ENCODE measurements at places on chromosomes 6 and 20.

DNA sequence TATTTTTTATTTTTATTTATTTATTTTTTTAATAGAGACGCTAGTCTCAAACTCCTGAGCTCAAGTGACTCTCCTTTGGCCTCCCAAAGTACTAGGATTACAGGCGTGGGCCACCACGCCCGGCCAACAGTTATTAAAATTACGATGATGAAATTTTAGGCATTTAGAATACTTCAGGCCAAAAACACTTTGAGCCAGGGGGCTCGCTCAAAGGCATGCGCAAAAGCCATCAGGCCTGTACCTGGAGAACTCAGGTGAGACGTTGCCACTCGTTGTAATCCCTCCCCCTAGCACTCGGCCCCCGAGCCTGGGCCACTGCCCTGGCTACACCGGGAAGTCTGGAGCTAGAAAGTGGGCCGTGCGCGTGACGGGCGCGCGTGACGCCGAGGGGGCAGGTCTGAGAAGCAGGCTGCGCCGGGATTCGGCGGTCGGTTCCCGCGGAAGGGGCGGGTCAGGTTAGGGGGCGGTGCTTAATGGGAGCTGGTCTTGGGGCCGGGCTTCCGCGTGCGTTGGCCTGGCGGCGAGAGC is 337 bp upstream of the CBFA2T2 start:
- DNase-seq: peak; percentile 88

DNA sequence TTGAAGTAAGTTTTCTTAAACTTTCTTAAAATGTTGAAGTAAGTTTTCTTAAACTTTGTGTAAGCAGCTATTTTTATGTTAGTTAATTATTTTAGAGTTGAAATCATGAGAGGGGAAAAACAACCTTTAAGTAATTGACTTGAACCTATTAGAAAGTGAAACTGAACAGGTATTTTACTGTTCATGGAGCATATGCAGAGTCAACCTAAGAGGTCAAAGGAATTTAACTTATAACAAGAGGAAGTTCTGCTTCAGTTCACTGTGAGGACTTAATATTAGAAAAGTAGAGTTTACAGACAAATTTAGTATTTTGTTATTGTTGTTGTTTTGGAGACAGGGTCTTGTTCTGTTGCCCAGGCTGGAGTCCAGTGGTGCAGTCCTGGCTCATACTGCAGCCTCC is 38.0 kb downstream of the CDYL start:
- DNase-seq: no peak

DNA sequence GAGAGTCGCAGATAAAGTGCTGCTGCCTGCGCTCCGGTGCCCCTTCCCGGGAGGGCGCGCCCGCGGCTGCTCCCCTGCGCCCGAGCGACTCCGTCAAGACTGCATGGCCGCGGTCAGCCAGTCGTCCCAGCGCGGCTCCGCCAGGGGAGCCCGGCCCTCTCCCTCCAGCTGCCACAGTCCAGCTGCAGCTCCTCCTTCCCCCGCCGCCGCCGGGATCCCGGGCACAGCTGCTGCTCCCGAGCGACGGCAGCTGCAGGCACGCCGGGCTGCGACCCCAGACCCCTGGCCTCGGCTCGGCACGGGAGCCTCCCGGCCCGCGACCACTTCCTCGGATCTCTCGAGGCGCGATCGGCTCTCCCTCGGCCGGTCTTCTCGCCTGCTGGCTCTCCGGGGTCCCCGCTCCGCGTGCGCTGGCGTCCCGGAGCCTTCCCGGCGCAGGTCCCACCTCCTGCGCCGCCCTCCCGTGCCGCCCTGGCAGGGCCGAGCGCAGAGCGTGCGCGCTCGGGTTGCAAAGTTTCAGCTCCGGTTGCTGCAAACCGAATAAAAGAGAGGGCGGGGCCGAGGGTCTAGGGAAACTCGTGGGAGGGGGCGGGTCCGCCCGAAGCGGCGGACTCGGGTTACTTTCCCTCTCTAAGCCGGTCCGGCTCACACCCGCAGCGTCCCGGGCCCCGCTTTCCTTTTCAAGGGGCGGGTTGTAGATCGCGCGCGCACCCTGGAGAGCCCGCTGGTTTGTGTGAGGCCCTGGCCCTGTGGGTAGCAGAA is at the start of gene CNKSR3:
Gene CNKSR3 (minus strand): TSS at position 542 of the 762 bp plus-strand sequence. CDS start 571 bp downstream, outside the sequence.
- peak; percentile 86 for DNase-seq

DNA sequence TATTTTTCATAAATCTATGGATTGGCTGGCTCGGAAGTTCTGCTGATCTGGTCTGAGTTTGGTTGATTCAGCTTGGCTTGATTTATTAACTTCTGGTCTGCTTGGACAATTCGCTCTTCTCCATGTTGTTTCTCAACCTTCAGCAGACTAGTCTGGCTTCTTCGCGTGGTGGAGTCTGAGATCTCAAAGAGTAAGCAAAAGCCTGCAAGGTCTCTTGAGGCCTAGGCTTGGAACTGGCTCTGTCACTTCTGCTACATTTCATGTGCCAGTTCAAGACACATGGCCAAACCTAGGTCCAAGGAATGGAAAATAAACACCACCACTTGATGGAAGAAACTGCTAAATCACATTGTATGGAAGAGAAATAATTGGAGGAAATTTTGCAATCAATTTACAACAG is 115.1 kb upstream of the JAG1 start:
- DNase-seq: no peak

- DNase-seq: no peak
Observed at GRCh38 chr6:140586426-140587061, 1212.1 kb upstream of the CITED2 start.

GRCh38 chr6:156787569-156788492 is 10.7 kb downstream of the ARID1B start:
- DNase-seq: no peak

DNA sequence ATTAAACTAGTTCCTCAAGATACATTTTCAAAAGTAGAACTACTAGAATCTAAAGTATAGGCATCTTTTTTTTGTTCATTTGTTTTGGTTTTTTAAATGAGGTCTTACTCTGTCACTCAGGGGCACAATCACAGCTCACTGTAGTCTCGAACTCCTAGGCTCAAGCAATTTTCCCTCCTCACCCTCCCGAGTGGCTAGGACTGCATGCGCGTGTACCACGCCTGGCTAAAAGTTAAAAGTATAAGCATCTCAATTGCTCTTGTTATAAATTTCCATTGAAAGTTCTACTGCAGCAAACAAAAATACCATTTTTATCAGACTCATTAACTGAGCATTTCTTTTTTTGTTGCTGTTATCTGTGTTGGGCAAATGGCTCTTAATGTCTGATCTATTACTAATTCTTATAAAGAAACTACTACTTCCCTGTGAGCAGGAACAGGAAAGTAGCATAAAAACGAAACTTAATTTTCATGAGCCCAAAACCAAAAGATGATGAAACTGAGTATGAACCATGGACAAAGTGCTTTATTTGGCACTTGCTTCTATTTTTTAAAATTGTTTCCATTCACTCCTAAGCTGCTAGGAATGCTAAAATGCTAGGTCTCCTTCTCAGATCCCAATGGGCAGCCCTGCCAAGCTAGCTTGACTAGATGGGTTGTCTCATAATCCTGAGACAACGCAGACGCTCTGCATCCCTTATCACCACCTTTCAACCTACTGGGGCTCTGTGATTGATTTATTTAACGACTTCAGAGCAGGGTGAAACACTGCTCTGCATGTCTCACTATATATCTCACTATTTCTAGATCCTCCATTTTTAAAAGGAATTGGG is 36.9 kb downstream of the TRPC4AP start:
- DNase-seq: peak; percentile 56

- no peak for DNase-seq
Observed at GRCh38 chr20:47529840-47530239, 28.2 kb downstream of the NCOA3 start.

DNA sequence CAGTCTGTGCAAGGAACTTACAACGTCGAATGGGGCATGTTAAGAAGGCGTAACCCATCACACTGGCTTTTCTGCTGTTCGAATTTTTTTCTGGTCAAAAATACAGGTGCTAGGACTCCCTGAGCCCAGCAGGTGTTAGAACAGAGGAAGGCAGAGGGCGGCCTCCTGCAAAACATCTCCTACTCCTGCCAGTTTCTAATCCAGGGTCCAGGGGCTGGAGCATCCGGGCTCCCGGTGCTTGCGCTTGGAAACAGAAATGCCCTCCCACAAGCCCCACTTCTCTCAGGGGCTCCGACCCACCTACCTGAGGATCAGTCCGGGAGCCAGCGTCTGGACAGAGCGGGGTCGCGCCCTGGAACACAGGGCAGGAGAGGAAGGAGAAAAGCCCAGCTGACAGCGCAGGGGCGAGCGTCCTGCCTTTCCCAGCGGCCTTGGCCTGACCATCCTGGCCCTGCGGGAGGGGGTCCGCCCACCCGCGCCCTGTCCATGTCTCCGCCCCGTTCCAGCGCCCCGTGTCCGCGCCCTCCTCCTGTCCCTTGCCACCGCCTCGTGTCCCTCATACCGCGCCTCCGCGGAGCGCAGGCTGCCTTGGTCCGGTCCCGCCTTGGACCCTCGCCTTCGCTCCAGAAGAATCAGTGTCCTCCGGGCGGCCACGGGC is 14.8 kb upstream of the LPA start:
- DNase-seq: no peak

DNA sequence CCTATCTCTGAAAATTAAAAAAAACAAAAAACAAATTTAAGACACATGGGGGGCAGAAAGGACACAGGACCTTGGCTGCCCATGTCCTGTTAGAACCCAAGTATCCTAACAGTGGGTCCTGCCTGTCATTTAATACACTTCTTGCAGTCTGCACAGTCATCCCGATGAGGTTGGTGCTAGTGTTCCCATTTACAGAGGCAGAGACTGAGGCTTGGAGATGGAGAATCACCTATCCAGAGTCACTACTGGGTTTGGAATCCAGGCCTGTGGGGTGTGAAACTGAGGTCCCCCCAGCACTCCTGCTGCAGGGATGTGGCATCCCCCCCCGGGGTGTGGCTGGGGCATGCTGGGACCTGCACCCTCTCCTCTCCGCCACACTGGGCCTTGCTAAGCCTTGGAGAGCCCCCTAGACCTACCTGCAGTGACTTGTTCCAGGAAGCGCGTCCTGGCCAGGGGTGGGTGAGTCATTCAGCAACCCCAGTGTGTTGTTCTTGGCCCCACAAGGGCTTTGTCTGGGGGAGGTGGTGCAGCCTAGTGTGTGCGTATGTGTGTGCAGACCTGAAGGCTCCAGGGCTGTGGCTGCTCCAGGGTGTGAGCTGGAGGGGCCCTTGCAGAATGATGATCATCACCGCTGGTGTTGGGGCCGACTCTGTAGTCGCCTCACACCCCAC is 49.7 kb downstream of the BCAS4 start:
- peak; percentile 94 for DNase-seq

DNA sequence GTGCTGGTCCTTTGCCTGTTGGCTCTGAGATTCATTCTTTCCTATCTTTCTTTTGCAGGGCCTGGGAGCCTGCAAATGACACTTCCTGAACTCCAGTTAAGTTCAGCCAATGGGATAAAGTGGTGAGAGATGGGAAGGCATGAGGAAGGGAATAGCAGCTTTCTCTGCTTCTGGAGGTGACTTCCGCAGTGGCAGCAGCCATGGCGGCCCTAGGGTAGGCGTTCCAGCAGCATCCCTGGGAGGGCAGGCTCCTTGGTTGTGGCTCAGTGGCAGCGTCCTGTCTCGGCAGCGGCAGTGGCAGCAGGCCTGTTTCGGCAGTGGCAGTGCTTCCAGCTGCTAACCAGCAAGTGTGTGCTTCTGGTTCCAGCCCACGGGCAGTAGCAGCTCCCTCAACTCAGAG is 7.3 kb upstream of the MDFI start:
- DNase-seq: no peak

DNA sequence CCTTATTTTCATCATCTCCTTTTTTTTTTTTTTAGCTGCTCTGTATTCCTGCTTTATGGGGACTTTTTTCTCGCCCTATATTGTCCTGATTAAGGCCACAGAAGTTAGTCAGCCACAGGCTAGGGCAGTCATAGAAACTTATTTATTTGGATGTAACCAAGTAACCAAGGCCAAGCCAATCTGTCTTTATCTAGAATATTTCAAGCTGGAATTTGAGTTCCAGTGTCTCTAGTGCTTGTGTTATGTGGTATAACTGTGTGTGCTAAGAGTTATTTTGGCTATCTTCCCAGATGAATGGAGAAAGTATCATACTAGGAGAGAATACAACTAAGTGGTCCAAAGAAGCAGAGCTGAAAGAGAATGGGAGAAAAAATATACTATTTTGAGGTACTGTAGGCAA is 751.5 kb downstream of the CBLN4 start:
- DNase-seq: peak; percentile 74

DNA sequence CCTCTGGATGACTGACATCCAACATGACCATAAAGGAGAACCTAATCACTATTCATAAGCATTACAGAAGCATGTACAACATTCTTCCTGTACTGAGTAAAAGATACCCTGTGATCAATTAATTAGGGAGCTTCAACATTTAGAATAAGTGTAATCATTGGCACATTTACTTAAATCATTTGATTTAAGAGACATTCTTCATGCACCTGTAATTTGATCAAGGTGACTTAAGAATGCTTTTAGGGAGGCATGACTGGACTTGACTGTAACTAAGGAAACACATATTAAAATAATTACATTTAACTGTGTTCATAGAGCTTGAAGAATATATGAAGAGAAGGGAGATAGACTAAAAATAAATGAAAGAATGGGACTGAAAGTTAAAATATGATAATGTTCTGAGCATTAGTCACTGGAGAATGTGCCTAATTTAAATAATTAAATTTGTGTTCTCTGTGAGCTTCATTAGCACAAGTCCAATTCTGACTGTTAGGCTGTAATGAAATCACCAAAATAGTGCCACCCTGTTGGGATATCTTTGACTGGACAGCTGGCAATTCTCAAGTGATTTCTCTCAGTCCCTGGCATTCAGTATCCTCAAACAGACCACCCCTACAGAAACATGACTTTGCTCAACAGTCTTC is 295.5 kb upstream of the ADGRB3 start:
- DNase-seq: no peak

- DNase-seq: no peak
Observed at GRCh38 chr20:46705378-46705729, 4.1 kb upstream of the SLC2A10 start.

GRCh38 chr6:167778497-167779128 is 48.1 kb upstream of the AFDN start:
- DNase-seq: no peak

DNA sequence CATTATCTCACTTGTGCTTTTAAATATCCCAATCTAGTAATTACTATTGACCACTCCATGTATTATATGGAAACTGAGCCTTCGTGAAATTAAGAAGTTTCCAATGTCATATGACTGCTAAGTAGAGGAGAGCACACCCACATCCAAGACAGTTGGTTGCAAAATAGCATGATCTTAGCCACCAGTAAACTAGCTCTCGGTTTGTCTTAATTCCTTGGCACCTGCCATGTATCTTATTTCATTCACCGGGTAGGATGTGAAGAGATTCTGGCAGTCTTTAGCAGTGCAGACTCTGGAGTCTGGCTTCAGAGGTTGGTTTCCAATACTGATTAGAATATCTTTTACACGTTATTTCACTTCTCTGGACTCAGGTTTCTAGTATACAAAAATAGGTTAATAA is 270.3 kb downstream of the LAMA2 start:
- DNase-seq: no peak

DNA sequence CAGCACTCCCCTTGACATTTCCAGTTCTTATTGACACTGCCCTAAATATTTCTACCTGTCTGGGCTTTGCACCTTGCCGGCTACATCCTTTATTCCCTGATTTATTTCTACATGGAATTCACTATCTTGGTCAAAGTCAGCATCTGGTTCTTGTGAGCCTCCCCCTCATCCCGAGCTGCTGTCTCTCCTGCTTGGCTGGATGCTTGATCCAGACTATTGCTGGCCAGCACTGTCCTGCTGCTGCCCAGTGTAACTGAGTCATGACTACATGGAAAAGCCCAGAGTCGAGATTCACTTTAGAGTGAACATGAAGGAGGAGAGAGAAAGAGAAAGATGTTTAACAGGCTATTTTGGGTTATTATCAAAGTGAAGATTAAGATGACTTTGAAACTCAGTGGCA is 142.2 kb downstream of the OPN5 start:
- no peak for DNase-seq

- DNase-seq: peak; percentile 26
Observed at GRCh38 chr20:58160451-58161061, 67.9 kb downstream of the ANKRD60 start.

Measured in astrocyte (in vitro differentiated cells and primary cell).